ENCODE measurements at places on chromosomes 12 and 14.

DNA sequence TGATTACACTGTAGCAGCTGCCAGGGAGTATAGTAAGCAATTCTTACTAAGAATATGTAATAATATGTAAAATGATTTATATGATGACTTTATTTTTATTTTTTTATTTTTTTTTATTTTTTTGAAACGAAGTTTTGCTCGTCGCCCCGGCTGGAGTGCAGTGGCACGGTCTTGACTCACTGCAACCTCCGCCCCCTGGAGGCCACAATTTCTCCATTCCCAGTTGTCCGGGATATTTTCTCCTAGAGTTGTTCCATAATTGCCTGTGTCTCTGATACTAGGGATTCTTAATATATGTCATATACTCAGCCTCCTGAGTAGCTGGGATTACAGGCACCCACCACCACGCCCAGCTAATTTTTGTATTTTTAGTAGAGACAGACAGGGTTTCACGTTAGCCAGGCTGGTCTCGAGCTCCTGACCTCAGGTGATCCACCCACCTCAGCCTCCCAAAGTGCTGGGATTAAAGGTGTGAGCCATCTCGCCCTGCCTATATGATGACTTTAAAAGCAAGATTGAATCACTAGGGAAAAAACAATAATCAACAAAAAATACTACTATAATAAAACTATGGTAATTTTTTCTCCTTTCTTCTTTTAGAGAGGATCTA lies 12.2 kb upstream of the ITPR2 start:
- H3K4me1 ChIP-seq, result peaks cover 11% of the 10 kb centered on the region
- H3K4me3 ChIP-seq, result no peak overlapping the region
- H3K36me3 ChIP-seq, result no peaks in the 10 kb centered on the region

- peak overlapping the region; percentile 20 for H3K27ac ChIP-seq
- DNase-seq, result no peak
- no peaks in the 10 kb centered on the region for H3K36me3 ChIP-seq
- peaks cover 34% of the 10 kb centered on the region for H3K4me1 ChIP-seq
- no peak overlapping the region for H3K4me3 ChIP-seq
Measured at GRCh38 chr12:77231501-77231918, 166.1 kb upstream of the E2F7 start.

DNA sequence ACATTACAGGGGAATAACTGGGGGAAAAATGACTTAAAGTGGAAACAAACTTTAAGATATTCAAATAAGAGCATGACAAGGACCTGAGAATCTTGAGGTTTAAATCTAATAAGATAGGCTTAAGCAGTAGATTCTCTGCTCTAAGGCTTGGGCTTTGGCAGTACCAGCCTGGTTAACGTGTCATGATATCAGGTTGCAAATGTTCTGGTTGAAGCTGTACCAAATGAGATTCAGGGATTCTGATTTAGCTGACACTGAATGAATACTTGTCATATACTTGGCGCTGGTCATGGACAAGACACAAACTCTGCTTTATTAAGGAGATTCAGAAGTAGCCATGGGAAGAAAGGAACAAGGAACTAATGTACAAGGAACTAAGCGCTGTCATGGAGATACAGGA lies 6.1 kb downstream of the TCP11L2 start:
- H3K36me3 ChIP-seq, result no peaks in the 10 kb centered on the region
- no peak for DNase-seq
- H3K4me3 ChIP-seq, result no peak overlapping the region

DNA sequence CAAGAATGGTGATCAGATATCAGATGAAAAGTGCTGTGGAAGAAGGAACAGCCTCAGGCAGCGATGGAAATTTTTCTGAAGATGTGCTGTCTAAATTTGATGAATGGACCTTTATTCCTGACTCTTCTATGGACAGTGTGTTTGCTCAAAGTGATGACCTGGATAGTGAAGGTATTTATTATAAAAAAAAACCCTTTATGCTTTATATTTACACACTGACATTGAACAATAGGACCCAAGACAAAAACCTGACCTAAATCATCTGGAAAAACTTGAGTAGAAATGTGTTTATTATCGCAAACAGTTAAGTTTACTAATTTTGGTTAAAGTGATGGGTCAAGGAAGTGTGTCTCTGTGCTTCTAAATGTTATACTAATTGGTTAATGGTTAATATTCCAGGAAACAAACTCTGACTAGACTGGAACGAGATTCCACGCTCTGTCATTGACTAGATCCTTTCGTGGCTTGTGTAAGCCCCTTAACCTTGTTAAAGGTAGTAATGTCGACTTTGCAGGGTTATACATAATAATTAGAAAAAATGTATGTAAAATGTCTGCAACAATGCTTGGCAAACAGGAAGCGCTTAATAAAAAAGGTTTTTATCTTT lies 62.7 kb downstream of the LRRK2 start:
- H3K27ac ChIP-seq, result no peak overlapping the region
- peaks cover 7% of the 10 kb centered on the region for H3K4me1 ChIP-seq
- H3K36me3 ChIP-seq, result peaks cover 7% of the 10 kb centered on the region
- no peak for DNase-seq

GRCh38 chr12:17609153-17609552 lies 480.8 kb downstream of the RERGL start:
- H3K4me1 ChIP-seq, result no peaks in the 10 kb centered on the region
- DNase-seq, result no peak
- H3K36me3 ChIP-seq, result no peaks in the 10 kb centered on the region
- no peak overlapping the region for H3K27ac ChIP-seq
- H3K4me3 ChIP-seq, result no peak overlapping the region
- no peaks in the 10 kb centered on the region for H3K27me3 ChIP-seq

- H3K27ac ChIP-seq, result no peak overlapping the region
- DNase-seq, result no peak
- no peaks in the 10 kb centered on the region for H3K27me3 ChIP-seq
- H3K36me3 ChIP-seq, result no peaks in the 10 kb centered on the region
Measured at GRCh38 chr14:70635971-70636595, 5.6 kb upstream of the TTC9 start.

- H3K27me3 ChIP-seq, result no peaks in the 10 kb centered on the region
- H3K27ac ChIP-seq, result no peak overlapping the region
- no peaks in the 10 kb centered on the region for H3K4me1 ChIP-seq
Measured at GRCh38 chr12:77965790-77966189, 135.1 kb downstream of the NAV3 start.

GRCh38 chr14:91496790-91497189 lies 13.3 kb downstream of the PPP4R3A start:
- H3K36me3 ChIP-seq, result no peaks in the 10 kb centered on the region
- H3K4me3 ChIP-seq, result no peak overlapping the region
- H3K27me3 ChIP-seq, result no peaks in the 10 kb centered on the region
- peaks cover 79% of the 10 kb centered on the region for H3K4me1 ChIP-seq
- no peak for DNase-seq

- H3K27ac ChIP-seq, result peak overlapping the region; percentile 85
- peaks cover 11% of the 10 kb centered on the region for H3K4me1 ChIP-seq
- H3K4me3 ChIP-seq, result peak overlapping the region; percentile 94
- H3K27me3 ChIP-seq, result no peaks in the 10 kb centered on the region
- H3K36me3 ChIP-seq, result no peaks in the 10 kb centered on the region
- DNase-seq, result no peak
Measured at GRCh38 chr14:56120091-56120691, 2.0 kb downstream of the PELI2 start.

- H3K4me1 ChIP-seq, result peaks cover 3% of the 10 kb centered on the region
- peak within 1 kb of the TSS; percentile 90 for H3K4me3 ChIP-seq
- DNase-seq, result peak; percentile 6
- H3K27me3 ChIP-seq, result no peaks in the 10 kb centered on the region
Measured at GRCh38 chr12:14567351-14568162, at the start of gene PLBD1. PLBD1 (minus strand) TSS chr12:14567883; CDS start chr12:14567696, 187 bp downstream.

- H3K4me3 ChIP-seq, result no peak overlapping the region
- H3K27ac ChIP-seq, result no peak overlapping the region
- no peak for DNase-seq
- H3K27me3 ChIP-seq, result no peaks in the 10 kb centered on the region
- no peaks in the 10 kb centered on the region for H3K36me3 ChIP-seq
Measured at GRCh38 chr14:96400495-96400894, 8.6 kb downstream of the AK7 start.

DNA sequence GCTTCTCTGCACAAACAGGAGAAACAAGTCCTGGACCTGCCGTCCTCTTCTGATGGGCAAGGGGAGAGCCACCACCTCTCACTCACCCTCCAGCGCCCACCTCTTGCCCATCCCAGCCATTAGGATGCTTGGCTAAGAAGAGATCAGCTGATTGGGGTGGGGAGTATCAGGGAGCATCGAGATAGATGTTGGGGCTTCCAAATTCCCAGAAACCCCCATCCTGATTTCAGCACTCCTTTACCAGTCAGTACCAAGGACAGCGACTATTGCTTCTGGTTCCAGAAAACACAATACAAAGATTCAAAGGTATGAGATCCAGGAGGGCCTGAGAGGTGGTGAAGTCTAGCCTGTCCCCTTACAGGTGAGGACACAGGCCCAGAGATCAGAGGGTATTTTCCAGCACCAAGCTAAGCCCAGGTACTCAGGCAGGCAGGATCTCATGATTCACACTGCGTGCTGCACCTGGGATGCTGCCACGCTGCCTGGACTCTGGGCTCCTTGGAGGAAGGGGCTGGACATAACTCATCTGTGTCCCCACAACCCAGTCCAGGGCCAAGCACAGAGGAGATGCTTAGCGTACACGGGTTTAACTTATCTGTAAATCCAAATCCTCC lies 76.6 kb downstream of the TUNAR start:
- no peaks in the 10 kb centered on the region for H3K36me3 ChIP-seq
- no peak overlapping the region for H3K4me3 ChIP-seq
- no peaks in the 10 kb centered on the region for H3K27me3 ChIP-seq
- H3K27ac ChIP-seq, result no peak overlapping the region
- DNase-seq, result no peak

GRCh38 chr12:51343201-51343600 lies 3.3 kb downstream of the CELA1 start:
- H3K27me3 ChIP-seq, result no peaks in the 10 kb centered on the region
- no peaks in the 10 kb centered on the region for H3K36me3 ChIP-seq
- H3K4me1 ChIP-seq, result peaks cover 8% of the 10 kb centered on the region
- H3K27ac ChIP-seq, result no peak overlapping the region
- no peak for DNase-seq

DNA sequence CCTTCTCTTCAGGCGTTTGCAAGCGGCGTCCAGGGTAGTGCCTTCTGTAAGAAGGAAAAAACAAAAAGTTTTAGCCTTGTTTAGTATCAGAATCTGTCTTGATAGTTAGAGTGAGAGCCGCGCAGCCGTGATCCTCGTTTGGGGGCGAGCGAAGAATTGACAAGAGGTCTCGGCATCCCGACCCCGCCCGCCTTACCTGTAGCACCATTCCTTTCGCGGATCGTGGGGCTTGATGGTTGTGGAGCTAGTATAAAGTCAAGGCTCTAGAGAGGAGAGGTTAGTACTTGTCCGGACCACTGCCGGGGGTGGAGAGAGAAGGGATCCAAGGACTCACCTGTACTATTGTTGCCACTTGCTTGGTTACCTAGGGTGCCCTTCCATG lies 494 bp downstream of the TMTC3 start:
- peaks cover 19% of the 10 kb centered on the region for H3K4me1 ChIP-seq
- peak overlapping the region; percentile 96 for H3K4me3 ChIP-seq
- H3K27ac ChIP-seq, result peak overlapping the region; percentile 53
- H3K36me3 ChIP-seq, result no peaks in the 10 kb centered on the region
- no peaks in the 10 kb centered on the region for H3K27me3 ChIP-seq

GRCh38 chr14:66624336-66624937 lies 116.5 kb downstream of the GPHN start:
- DNase-seq, result no peak
- no peak overlapping the region for H3K27ac ChIP-seq
- no peaks in the 10 kb centered on the region for H3K4me1 ChIP-seq
- H3K27me3 ChIP-seq, result no peaks in the 10 kb centered on the region
- no peaks in the 10 kb centered on the region for H3K36me3 ChIP-seq

- no peak for DNase-seq
- H3K4me1 ChIP-seq, result no peaks in the 10 kb centered on the region
- H3K36me3 ChIP-seq, result no peaks in the 10 kb centered on the region
- H3K4me3 ChIP-seq, result no peak overlapping the region
- H3K27me3 ChIP-seq, result no peaks in the 10 kb centered on the region
Measured at GRCh38 chr12:96520767-96521166, 31.4 kb downstream of the CFAP54 start.

GRCh38 chr12:12885096-12885792 lies 6.1 kb upstream of the GPRC5A start:
- H3K36me3 ChIP-seq, result no peaks in the 10 kb centered on the region
- H3K27me3 ChIP-seq, result no peaks in the 10 kb centered on the region
- peaks cover 19% of the 10 kb centered on the region for H3K4me1 ChIP-seq
- DNase-seq, result no peak
- no peak overlapping the region for H3K4me3 ChIP-seq
- H3K27ac ChIP-seq, result no peak overlapping the region

DNA sequence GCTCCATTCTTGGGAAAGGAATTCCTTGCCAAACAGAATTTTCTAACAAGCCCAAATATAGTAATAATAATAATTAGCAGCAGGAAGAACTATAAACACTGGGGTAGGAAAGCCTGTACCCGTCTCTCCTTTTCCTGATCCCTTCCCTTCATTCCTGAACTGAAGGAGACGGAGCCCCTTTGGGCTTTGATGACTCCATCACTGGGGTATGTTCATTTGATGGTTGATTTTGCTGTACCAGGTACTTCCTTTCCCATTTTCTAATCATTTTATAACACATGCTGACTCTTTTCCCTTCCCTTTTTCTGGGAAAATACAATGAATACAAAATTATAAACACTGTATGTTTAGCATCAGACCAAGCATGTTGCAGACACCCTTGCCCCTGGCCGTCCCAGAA lies 3.6 kb upstream of the RCOR1 start:
- DNase-seq, result no peak
- H3K4me3 ChIP-seq, result no peak overlapping the region
- H3K27me3 ChIP-seq, result no peaks in the 10 kb centered on the region
- H3K27ac ChIP-seq, result no peak overlapping the region
- peaks cover 12% of the 10 kb centered on the region for H3K4me1 ChIP-seq
- no peaks in the 10 kb centered on the region for H3K36me3 ChIP-seq

DNA sequence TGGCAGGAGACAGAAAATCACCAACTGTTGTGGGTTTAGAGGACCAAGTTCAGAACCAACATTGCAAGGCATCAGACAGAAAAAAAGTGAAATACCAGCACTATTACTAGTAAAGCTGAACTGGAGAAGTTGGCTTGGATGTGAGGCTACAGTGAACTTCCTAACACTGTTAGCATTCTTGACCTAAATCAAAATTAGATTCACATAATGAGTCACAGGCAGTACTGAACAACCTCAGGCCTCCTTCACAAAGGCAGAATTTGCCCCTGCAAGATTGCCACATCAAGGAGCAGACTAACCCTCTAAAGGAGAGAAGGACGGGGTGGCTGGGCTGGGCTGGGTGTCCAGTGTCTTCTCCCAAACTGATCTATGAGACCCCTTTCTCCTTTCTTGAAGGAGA lies 539.7 kb downstream of the SNAPC1 start:
- no peak overlapping the region for H3K27ac ChIP-seq
- no peaks in the 10 kb centered on the region for H3K36me3 ChIP-seq
- H3K27me3 ChIP-seq, result no peaks in the 10 kb centered on the region
- no peaks in the 10 kb centered on the region for H3K4me1 ChIP-seq
- DNase-seq, result no peak
- H3K4me3 ChIP-seq, result no peak overlapping the region

DNA sequence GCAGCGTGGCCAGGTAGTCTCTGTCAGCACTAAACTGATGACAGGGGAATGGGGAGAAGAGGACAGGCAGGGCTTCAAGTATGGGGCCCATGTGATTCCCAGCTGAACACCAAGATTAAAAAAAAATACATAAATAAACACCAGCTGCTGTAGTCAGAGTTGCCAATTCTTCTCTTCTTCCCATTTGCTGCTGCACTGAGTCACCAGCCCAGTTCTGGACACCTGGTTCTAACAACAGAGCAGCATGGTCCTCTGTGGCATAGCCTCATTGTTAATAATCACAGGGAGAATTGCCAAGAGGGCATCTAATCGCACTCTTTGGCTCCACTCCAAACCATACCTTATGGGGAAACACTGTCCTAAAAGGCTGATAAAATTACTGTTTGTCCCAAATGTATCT lies 15.1 kb downstream of the PPM1H start:
- no peak overlapping the region for H3K4me3 ChIP-seq
- no peak overlapping the region for H3K27ac ChIP-seq
- H3K27me3 ChIP-seq, result no peaks in the 10 kb centered on the region
- DNase-seq, result no peak
- H3K36me3 ChIP-seq, result no peaks in the 10 kb centered on the region
- H3K4me1 ChIP-seq, result no peaks in the 10 kb centered on the region

Data from thoracic aorta (tissue), 2 donors.